Activated B cell treated with CpG ODN at 0.5 μM for 24 hours (primary cell): ENCODE measurements at places on chromosomes 11 and 22. TPM values are rescaled to one million over a fixed set of nuclear protein-coding genes. Genes with fewer than 3 reads are reported as not detected.

The MPEG1 gene
- 145 and 154 TPM in 2 replicates for total RNA-seq

The CRYAB gene
- total RNA-seq, result not detected in 2 replicates

The OR8A1 gene
- not detected in 2 replicates for total RNA-seq

The C2CD3 gene
- total RNA-seq, result 36.2 and 50.3 TPM in 2 replicates

GRCh38 chr11:108734956-108735559 is 70.2 kb downstream of the DDX10 start:
- H3K27me3 ChIP-seq, result no peaks in the 10 kb centered on the region
- no peak overlapping the region for H3K27ac ChIP-seq
- H3K36me3 ChIP-seq, result peaks cover 33% of the 10 kb centered on the region
- H3K4me1 ChIP-seq, result peaks cover 28% of the 10 kb centered on the region
- no peak overlapping the region for H3K4me3 ChIP-seq

GRCh38 chr11:93529707-93530467 is 13.3 kb downstream of the SMCO4 start:
- no peaks in the 10 kb centered on the region for H3K27me3 ChIP-seq
- DNase-seq, result no peak
- H3K36me3 ChIP-seq, result no peaks in the 10 kb centered on the region
- H3K27ac ChIP-seq, result no peak overlapping the region
- peaks cover 28% of the 10 kb centered on the region for H3K4me1 ChIP-seq
